ENCODE measurements at places on chromosomes 6 and 20.
A peak's percentile ranks its signal among the peaks of the same experiment; 100 is the strongest.

DNA sequence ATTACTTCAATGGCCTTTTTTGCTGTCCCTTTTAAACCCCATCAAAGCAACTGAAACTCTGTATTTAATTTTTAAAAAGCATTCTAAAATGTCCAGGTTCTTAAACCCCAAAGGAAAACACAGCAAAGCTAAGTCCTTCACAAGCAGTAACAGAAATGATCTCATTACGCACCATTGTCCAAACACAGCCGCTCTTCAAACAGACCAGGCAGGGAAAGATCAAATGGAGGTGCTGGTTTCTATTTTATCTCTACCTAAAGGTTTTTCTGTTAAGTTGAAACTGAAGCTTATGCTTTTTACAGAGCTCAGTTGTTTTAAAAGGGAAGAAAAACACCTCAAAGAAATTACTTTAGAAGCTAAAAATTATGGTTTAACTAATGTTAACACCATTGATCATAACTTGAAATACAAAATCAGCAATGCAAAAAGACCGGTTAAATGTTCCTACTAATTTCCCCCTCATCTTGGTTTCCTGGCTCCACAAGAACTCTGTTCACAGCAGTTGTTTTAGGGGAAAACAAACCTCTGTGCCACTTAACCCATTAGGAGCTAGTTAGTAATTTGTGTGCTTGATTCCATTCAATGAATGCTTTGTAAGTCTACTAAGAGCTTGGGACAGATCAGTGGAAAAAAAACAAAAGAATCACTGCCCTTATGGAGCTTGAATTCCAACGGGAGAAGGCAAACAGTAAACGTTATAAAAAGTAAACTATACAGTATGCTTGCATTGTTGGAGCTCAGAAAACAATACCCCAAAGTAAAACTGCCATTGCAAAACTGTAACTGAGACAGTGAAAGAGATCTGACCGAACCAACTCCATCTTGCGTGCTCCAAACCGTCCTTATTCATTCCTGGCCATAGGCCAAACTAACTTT, 87.4 kb downstream of the CD24 start:
- no peak for DNase-seq

DNA sequence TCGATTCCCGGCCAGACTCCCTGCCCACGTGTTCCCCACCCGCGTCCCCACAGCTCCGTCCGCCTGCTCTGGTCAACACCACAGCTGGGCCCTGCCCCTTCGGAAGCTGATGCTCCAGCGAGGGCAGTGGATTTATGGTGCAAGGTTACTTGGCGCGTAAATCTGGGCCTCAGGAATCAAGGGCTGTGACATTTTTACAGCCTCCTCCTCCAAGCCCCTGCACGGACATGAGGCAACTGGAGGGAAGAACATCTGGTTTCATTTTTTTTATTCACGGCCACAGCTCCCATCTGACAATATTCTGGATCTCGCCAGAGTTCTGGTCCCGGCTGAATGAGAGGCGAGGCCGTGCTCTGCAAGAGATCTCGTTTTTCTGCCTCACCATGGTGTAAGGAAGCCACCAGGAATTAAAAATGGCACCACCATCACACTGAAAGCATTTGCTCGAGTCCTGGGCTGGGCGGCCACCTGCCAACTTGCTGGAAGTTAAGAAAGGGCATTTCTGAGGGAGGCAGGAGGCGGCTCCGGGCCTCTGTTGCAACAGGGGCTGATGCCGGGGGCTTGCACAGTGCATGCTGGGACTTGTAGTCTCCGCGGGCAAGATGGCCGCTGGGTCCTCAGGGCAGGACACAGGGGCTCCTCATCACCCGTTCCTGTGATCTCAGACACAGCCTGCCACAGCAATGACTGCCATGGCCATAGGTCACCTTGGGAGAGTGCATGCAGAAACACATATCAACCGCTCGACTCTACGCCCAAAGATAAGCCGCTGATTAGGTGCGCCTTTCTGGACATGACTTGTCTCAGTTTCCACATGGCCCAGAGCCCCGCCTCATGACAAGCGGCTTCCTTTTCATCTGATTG, 148.5 kb downstream of the LY86 start:
- peak; percentile 87 for DNase-seq

DNA sequence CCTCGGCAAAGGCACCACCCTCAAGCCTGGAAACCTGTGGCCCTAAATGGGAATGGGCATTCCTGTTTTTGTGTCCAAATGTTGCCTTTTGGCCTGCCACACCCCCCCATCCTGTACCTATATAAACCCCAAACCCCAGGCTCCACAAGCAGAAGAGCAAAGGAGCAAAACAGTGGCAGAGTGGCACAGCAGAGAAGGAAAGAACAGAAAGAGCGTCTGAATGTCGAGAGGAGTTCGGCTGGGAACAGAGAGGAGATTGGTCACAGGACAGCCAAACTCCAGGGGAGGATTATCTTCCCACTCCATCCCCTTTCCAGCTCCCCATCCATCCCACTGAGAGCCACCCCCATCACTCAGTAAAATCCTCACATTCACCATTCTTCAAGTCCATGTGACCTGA, 58.0 kb upstream of the PREP start:
- DNase-seq: no peak

DNA sequence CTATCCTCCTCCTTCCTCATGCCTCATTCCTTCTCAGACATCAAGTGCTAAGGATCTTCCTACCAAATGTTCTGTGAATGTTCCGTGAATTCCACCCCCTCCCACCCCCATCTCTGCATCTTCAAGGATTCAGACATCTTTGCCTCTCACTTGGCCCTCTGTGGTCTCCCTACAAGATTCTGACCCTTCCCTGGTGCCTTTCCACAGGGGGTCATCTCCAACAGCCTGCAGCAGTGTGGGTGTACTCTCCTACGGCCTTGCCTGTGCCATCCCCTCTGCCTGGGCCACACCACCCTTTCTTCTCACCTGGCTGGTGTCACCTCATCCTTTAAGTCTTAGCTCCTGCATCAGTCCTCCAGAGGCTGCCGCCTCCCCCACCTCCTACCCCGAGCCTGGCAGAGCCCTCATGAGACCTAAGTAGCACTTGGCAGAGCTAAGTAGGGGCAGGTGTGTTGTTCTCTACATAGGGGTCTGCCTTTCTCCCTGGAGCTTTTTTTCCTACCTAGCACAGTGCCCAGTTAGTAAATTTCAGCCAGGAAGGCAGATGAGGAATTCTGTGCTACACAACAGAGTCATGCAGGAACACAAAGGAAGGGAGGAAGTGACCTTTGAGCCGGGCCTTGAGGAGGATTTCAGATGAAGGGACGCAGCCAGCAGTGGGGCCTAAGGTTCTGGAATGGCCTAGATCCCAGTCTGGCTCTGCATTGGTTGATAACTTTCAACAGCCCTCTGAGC, 43.1 kb downstream of the TM9SF4 start:
- DNase-seq: no peak

DNA sequence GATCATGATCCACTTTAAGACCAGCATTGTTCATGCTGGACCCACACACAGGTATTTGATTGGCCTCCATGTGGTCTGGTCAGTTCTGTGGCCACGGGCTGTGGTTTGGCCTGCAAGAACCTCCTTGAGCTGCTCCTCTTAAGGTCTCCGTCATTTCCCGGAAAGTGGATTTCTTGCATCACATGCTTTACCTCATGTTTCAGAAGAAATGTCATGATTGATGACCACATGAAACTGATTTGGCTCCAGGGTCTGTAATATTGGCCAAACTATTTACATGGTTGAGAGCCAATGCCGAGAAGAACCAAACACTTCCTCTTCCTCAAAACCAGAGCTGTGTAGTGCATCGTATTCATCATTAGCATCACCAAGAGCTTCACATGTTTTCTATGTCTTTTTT, 13.2 kb upstream of the RSPH3 start:
- DNase-seq: no peak
